Activated CD4-positive, alpha-beta T cell treated with anti-CD3 and anti-CD28 coated beads for 36 hours (primary cell): ENCODE measurements at places on chromosomes 6 and 20. TPM values are rescaled to one million over a fixed set of nuclear protein-coding genes. Genes with fewer than 3 reads are reported as not detected.
A peak's percentile ranks its signal among the peaks of the same experiment; 100 is the strongest.

The CTCFL gene
- not detected for total RNA-seq

The WFDC5 gene
- 0.23 TPM for total RNA-seq

GRCh38 chr20:60341062-60341461 lies 382.8 kb downstream of the CDH26 start:
- H3K36me3 ChIP-seq, result no peaks in the 10 kb centered on the region
- no peaks in the 10 kb centered on the region for H3K4me1 ChIP-seq
- no peak for DNase-seq
- H3K4me3 ChIP-seq, result no peak overlapping the region

DNA sequence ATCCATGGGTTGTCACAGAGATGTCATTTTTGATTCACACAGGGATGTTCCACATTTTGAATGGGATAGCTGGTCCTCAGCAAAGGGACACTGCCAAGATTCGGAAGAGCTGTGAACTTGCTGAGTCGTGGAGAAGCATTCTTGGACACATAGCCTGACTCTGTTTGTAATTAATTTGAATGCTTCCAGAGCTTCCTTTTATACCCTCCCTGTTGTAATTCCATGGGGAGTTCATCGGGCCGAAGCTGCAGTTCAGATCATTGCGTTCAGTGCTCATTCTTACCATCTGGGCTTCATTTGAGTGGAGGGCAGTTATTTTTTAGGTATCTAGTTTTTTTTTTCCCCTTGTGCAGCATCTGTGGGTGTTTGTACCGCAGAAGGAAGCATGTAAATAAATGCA lies 126.5 kb downstream of the SLC24A3 start:
- H3K27me3 ChIP-seq, result peaks cover 3% of the 10 kb centered on the region
- H3K36me3 ChIP-seq, result no peaks in the 10 kb centered on the region
- no peaks in the 10 kb centered on the region for H3K4me1 ChIP-seq
- no peak overlapping the region for H3K4me3 ChIP-seq
- DNase-seq, result no peak
- H3K27ac ChIP-seq, result no peak overlapping the region

DNA sequence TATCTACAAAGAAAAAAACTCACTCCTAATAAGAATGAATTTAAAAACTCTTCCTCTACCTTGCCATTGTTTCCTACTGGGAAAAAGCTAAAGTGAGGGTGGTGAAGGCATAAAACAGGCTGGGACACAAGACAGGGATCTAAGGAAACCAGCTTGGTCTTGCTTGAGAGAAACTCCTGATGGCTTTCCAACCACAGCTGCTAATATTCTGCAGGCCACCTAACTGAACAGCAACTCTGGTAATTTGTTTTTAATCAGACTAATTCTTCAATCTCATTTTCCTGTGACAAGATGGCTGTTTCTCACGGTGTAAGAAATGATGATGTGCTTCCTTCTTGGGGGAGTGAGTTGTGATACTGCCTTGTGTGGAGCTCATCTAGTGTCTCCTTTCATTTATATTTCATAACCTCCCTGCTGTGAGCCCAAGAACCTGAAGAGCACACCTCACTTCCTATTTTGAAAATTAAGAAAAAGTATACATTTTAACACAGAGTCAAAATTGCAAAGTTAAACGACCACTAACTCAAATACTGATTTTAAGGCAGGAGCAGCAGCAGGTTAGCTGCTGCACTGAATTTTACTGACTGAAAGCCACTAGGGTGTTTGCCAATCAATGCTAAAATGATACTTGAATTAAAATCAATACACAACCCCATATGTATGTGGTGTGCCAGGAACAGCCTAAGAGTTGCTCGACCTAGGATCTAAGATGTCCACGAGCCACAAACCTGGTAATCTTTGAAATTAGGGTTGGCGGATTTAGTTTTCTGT lies 58.0 kb downstream of the BACH2 start:
- H3K36me3 ChIP-seq, result peaks cover 58% of the 10 kb centered on the region
- H3K4me1 ChIP-seq, result peaks cover 87% of the 10 kb centered on the region
- H3K27me3 ChIP-seq, result no peaks in the 10 kb centered on the region
- peak overlapping the region; percentile 73 for H3K27ac ChIP-seq

GRCh38 chr6:73606428-73606827 lies 47.4 kb downstream of the SLC17A5 start:
- no peaks in the 10 kb centered on the region for H3K27me3 ChIP-seq
- no peak overlapping the region for H3K27ac ChIP-seq
- H3K36me3 ChIP-seq, result peaks cover 15% of the 10 kb centered on the region
- H3K4me1 ChIP-seq, result peaks cover 7% of the 10 kb centered on the region
- DNase-seq, result no peak

DNA sequence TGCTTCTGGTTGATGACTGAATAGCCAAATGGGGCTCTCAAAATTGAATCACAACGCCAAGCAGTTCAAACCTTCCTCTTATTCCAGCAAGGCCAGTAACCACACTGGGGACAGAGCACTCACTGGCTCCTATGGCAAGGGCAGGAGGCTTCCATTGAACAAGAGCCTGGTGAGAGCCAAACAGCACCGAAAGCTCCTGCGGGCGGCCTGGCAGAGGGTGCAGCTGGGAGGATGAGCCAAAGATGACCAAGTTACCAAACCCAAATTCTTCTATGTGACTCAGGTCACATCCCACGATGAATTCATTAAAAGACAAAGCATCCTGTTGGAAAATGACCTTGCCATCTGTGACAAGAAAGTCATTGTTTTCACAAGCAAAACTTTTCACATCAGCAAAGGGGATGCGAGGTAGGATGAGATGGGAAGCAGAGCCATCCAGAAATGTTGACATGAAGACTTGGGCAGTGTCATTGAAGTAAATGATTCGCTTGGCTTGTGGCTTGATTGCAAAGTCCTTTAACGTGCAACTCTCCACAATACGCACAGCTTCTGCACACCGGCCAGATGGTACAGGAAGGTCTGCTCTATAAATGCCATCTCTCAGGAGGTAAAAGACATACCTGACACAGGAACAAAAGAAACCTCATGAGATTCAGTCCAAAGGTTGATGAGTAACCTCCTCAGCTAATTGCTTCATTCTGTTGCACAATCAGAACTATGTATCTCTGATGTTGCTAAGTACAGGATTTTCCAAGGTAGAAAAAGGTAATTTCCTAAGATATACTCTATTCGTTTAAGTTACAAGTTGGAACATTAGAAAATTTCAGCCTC lies 36.3 kb downstream of the ROS1 start:
- no peak overlapping the region for H3K4me3 ChIP-seq
- no peaks in the 10 kb centered on the region for H3K4me1 ChIP-seq
- no peak overlapping the region for H3K27ac ChIP-seq
- DNase-seq, result no peak
- H3K36me3 ChIP-seq, result no peaks in the 10 kb centered on the region
- H3K27me3 ChIP-seq, result peaks cover 2% of the 10 kb centered on the region

DNA sequence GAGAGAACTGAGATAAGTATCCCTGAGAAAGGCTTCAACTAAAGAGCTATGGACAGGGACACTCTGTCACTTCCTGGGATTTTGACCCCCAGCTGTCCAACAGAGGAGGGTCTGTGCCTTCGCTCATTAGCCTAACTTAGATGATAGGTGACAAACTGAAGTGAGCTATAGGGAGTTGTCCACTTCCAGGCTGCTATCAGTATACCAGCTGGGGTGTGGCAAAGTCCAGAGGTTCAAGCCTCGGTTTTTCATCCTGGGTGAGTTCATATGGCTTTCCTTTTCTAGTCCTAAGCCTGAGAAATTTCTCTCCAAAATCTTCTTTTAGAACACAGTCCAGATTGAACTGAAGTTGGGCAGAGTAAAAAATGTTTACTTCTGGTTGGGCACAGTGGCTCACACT lies 5.9 kb upstream of the PAQR8 start:
- H3K27ac ChIP-seq, result no peak overlapping the region
- H3K4me1 ChIP-seq, result peaks cover 10% of the 10 kb centered on the region
- no peak for DNase-seq
- no peaks in the 10 kb centered on the region for H3K36me3 ChIP-seq
- H3K4me3 ChIP-seq, result no peak overlapping the region

GRCh38 chr20:58160451-58161061 lies 67.9 kb downstream of the ANKRD60 start:
- no peak overlapping the region for H3K27ac ChIP-seq
- H3K4me3 ChIP-seq, result no peak overlapping the region
- no peaks in the 10 kb centered on the region for H3K36me3 ChIP-seq
- peaks cover 3% of the 10 kb centered on the region for H3K27me3 ChIP-seq
- no peaks in the 10 kb centered on the region for H3K4me1 ChIP-seq
- no peak for DNase-seq

GRCh38 chr20:38260025-38260377 lies 534 bp downstream of the KIAA1755 start:
- no peak overlapping the region for H3K4me3 ChIP-seq
- H3K36me3 ChIP-seq, result no peaks in the 10 kb centered on the region

GRCh38 chr20:3237958-3238615 lies 903 bp downstream of the SLC4A11 start:
- no peaks in the 10 kb centered on the region for H3K36me3 ChIP-seq
- H3K27ac ChIP-seq, result no peak overlapping the region
- H3K4me1 ChIP-seq, result peaks cover 7% of the 10 kb centered on the region
- peaks cover 48% of the 10 kb centered on the region for H3K27me3 ChIP-seq

- no peak overlapping the region for H3K27ac ChIP-seq
- no peak for DNase-seq
- no peak overlapping the region for H3K4me3 ChIP-seq
- H3K27me3 ChIP-seq, result peaks cover 1% of the 10 kb centered on the region
Measured at GRCh38 chr6:14092316-14092715, 25.3 kb upstream of the CD83 start.

DNA sequence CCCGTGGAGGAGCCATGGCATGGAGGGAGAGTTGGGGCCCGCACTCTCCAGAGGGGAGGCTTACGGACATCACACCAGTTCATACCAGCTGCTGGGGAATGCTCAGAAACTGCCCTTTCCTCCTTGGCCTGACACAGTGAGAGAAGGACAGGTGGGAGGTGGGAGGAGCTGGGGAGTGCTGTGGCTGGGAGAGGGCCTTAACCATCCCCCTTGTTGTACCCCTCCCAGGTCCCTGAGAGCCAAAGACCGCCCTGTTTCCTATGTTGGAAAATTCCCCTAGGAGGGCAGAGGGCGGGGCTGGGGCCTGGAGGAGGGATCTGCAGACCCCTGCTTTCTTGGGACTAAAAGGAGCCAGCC lies 24.1 kb downstream of the FOXP4 start:
- no peak overlapping the region for H3K4me3 ChIP-seq
- H3K27me3 ChIP-seq, result no peaks in the 10 kb centered on the region
- no peak overlapping the region for H3K27ac ChIP-seq
- peaks cover 14% of the 10 kb centered on the region for H3K4me1 ChIP-seq
- no peak for DNase-seq
